Neuronal stem cell (in vitro differentiated cells): ENCODE measurements at places on chromosomes 7 and 10.

DNA sequence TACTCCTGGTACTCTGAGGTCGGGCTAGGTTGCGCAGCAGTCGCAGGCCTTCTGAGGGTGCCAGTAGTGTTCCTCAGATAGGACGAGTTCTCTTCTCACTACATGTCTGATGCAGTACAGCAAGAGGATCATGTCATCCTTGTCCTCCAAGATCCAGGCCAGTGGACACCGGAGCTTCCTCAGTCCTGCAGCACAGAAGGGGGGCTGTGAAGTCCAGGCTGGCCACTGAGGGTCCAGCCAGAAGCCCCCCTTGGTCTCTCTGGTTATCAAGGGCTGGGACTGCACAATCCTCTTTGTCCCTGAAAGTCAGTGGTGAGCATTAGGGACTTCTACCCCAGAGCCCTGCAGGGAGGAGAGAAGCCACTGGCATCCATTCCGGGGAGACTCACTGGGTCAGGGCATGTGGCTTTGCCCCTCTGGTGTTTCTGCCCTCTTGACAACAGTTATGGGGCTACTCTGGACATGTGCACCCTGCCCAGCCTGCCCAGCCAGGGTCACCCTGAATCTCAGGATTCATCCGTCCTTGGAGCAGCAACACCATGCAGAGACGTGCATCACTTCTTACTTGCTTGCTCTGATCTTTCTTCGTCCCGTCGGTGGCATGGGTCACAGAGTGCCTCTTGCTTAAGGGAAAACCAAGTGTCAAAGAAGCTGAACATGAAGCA, 125.7 kb downstream of the ADCY1 start:
- DNase-seq: no peak

GRCh38 chr10:60170250-60170649, 219.4 kb downstream of the ANK3 start:
- DNase-seq: no peak

DNA sequence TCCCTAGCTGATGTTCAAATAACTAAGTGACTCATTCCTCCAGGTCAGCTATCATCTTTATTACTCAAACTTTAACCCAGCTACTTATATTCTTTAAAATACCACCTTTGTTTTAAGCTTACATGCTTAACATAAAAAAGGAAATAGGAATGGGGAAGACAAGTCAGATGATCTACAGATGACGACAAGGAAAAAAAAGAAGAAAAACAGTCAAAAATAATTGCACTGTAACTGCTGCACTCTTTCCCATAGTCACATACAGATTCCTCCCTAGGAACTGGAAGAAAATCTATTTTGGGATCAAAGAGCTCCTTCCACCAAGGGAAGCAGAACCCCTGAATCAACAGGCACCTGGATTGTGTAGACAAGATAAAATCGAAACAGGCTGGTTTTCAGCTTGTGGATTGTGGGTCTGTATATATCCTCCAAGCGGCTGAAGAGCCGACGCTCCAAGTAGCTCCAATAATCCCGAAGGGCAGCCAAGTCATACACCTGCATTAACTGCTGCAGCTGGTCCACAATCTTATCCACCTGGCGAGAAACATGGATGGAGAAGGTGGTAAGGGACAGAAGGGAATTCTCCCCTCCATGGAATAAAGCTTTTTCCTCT, 2.0 kb downstream of the WDR91 start:
- DNase-seq: no peak

DNA sequence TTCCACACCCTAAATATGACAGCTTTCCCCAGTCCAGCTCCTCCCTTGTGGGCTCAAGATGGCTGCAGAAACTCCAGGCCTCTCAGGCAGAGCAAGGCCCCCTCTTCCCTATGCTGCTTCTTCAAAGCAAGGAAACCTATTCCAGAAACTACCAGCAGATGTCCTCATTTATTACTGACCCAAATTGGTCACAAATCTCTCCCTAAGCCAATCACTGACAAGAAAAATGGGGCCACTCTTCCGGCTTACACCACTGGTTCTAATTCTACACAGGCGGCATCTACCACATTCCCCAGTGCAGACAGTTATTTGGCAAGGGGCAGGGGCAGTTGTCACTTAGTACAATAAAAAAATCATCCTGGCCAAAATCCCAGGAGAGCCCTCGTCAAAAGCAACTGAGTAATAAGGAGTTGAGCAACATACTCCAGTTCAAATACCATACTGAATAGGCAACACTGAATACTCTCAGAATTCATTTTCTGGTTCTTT, 150.4 kb downstream of the SFMBT2 start:
- peak; percentile 38 for DNase-seq

DNA sequence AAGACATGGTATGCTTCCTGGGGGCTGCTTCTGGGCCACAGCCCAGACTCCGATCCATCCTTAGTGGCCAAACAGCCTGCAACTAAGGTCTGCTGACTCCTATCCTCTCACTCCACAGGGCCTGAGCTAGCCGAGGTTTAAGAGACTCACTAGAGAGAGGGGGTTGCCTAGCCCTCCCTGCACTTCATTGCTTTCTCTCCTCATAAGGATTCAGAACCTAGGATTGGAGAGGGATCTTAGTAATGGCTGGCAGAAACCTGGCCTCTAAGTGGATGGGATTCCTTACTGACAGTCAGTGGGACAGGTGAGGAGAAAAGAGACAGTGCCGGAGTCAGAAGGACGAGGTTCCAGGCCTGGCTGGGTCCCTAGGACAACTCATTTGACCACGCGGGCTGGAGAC, 8.2 kb upstream of the DDIT4 start:
- no peak for DNase-seq

DNA sequence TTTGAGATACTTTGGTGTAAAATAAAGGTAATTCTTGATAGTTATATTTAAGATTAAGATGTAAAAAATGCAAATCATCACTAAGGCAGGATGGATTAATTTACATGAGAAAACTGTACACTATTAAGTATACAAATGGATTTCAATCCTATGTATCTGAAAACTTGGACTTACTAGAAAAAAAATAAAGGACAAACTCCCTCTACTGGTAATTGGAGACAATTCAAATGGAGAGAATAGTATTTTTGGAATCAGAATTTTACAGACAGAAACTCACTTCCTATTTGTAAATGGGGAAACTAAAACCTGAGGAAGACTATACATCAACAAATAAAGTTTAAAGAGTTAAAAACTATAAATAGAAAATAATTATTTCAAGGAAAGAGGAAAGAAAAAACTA, 62.6 kb downstream of the CUL2 start:
- DNase-seq: no peak

DNA sequence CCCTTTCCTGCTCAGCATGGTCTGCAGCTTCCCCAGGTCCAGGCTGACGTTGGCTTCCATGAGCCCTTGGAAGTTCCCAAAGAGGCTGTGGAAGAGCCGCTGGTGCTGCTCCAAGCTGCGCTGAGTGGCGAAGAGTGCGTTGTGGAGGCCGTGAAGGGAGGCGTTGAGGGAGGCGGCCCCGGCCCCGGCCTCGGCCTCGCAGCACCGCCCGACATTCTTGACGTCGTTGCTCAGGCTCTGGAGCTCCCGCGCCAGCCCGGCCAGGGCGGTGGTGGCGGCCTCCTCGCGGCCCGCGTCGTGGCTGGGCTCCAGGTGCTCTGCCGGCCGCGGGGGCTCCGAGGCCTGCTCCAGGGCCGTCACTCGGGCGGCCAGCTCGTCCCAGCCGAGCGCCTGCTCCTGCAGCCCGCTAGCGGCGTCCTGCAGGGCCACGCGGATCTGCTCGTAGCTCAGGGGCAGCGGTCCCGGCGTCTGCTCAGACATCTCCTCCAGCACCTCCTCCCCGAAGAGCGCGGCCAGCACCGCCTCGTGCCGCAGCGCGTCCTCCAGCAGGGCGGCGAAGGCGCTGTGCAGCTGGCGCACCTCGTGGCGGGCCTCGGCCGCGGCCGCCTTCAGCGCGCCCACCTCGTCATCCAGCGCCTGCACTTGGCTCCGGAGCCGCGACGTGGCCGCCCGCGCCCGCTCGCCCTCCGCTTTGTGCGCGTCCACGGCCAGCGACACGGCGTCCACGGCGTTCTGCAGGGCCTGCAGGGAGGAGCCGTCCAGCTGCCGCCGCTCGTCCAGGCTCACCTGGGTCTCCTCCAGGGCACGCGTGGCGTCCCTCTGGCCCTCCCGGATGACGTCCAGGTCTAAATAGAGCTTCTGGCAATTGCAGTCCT, 14.7 kb downstream of the MMRN2 start:
- no peak for DNase-seq

DNA sequence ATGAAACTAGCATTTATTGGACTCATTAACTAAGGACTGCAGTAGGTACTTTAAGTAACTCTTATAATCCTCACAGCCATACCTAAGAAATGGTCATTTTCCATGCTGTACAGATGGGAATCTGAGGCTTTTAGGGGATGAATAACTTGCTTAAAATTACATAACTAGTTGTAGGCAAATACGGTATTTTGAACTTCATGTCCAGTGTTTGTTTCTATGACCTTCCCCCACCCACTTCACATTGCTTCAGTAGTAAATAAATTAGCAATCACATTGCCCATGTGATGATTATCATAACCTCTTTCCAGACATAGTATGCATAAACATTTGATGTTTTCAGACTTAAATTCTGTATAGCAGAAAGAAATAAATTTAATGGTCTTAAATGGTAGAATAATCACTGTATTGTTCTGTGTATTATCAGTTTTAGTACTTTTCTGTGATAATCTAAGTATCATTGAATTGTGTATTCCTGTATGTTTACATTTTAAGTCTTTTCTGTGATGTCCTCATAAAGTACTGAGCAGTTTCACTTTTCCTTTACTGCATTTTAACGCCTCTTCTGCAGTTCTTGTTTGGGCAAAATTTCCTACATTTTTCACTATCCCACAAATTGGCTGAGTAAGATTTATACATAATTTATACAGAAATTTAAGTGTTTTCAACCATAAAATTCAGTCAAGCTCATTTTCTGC, 48.3 kb downstream of the ANKIB1 start:
- DNase-seq: no peak

DNA sequence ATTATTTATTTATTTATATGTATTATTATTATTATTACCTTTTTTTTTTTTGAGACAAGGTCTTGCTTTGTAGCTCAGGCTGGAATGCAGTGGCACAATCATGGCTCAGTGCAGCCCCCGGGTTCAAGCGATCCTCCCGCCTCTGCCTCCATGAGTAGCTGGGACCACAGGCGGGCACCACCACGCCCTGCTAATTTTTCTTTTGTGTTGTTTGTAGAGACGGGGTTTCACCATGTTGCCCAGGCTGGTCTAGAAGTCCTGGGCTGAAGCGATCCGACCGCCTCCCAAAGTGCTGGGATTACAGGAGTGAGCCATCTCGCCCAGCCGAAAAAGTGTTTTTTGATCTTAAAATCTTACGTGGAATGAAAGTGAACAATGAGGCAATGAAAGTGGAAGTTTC, 79.4 kb upstream of the C1GALT1 start:
- no peak for DNase-seq

DNA sequence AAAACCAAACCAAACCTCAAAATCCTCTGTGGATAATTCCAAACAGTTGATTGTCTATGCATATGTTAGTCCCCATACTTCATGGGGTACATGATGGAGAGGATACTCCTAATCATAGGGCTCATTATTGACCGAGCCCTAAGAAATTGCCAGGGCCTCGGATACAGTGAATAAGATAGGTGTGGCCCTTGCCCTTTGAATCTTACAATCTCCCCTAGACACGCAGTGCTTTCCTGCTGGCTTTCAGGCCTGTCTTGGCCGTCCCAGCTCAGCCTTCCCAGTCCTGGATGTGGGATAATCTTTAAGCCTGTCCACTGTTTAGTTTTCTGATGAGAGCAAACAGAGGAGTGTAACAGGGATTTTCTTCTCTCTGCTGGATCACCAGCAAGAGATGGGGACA, 161.8 kb downstream of the TMEM178B start:
- DNase-seq: no peak

- DNase-seq: no peak
These were observed 47.4 kb downstream of the MTPN start for GRCh38 chr7:135929722-135930141.

- DNase-seq: no peak
These were observed 91.2 kb upstream of the WNT16 start for GRCh38 chr7:121237601-121238000.

DNA sequence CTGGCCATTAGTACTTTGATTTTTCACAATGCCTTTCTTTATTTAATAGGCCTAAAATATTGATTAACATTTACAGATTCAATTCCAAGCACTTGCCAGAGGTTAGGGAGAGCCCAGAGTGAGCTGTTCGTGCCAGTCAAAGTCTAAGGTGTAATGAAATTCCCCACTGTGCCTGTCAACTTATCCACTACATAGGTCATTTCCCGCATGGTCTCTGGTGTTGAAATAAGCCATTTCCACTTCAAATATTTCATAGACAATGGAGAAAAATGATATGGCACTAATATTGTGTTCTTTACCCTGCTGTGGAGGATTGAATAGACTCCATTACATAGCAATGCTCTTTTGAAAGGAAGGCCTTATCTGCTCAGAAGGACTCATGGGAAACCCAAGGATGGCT, 978.1 kb upstream of the CELF2 start:
- no peak for DNase-seq

DNA sequence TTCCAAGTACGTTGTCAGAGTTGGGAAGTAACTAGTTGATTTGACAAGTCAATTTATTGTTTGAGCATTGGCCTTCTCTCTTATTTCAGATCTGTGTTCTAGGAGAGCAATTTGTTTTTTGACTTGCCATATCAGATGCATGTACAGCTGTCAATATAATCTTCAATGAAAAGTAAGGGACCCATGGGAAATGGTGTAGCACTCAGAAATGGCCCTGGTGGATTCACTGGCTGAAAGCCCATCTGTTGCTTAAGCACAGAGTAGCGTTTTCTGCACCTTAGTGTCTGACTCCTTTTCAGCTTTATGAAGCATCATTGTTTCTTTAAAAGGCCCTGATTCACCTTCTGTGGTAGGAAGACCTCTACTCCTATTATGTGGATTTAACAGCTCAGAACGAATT, 10.2 kb downstream of the GARS1 start:
- no peak for DNase-seq
